Cardiac muscle cell (in vitro differentiated cells and primary cell): ENCODE measurements at places on chromosomes 12 and 14. TPM values are rescaled to one million over a fixed set of nuclear protein-coding genes. Genes with fewer than 3 reads are reported as not detected.
A peak's percentile ranks its signal among the peaks of the same experiment; 100 is the strongest.

- no peak for DNase-seq
These were observed 83.6 kb upstream of the DIO3 start for GRCh38 chr14:101477648-101478047.

DNA sequence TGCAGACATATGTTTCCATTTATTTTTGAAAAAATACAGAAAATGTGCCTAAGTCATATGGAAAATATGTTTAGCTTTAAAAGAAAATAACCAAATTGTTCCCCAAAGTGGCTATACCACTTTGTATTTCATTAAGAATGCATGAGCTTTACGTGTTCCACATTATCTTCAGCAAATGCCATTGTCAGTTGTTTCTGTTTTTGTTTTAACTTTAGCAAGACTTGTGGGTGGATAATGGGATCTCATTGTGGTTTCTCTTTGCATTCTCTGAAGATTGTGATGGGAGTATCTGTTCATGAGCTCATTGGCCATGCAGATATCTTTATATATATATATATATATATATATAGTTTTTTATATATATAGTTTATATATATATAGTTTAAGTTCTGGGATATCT, 181.5 kb downstream of the CCER1 start:
- DNase-seq, result peak; percentile 18

DNA sequence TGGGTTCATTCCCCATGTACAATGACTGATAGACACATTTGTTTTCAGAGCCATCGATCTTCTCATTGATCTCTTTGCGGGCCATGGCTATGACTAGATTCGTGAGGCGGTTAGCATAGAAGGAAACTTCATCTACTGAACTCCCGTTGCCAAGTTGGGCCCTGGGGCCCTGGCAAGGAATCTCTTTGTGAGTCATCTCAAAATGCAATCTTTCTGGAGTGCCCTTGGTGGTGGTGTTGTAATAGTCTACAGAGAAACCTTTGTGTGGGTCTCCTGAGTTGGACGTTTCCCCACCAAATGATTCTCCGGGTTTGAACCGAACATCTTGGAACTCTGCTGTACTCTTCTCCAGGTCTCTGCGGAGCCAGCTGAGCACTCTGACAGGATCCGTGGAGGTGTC, 20.4 kb downstream of the AKAP3 start:
- no peak for DNase-seq

DNA sequence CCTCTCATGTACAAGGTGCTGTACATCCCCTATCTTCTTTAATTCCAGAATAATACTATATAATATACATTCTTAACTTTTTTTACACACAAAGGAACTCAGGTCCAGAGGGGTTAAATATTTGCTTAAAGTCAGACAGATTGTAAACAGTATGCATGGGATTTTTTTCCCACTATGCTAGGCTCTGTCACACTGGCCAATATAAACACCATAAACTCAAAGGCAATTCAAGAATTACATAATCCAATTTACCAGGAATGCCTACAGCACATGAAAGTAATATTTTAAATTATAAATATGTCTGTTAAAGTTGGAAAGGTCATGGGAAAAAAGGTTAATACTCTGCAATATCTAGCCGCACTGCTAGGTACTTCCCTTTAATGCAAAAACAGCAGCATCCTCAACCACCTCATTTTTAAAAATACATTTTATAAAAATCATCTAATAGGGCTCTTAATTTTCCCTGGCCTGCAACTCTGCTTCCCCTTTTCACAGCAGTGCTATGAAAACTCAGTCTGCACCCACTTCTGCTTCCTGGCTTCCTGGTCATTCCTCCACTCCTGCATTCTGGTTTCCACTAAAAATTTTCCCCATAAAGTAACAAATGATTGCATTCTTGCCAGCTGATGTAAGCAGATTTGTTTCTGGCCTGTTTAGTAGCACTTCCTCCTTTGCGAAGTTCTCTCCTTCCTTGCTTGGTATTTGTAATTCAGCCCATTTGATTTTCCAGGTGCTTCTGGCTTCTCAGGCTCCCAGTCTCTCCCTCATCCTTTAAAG, 128.1 kb downstream of the ITPR2 start:
- DNase-seq, result no peak

Gene EXOC3L4
- total RNA-seq, result 1.7 and 5.5 TPM in 2 replicates

Gene FAR2
- 0.42 and 1.6 TPM in 2 replicates for total RNA-seq

- DNase-seq, result no peak
These were observed 232.2 kb upstream of the PLEKHG7 start for GRCh38 chr12:92470608-92471021.

- no peak for DNase-seq
These were observed 21.1 kb upstream of the WDR89 start for GRCh38 chr14:63662776-63663175.

- DNase-seq, result no peak
These were observed 13.1 kb downstream of the ZFYVE21 start for GRCh38 chr14:103728721-103729120.

Gene PLCZ1
- not detected in 2 replicates for total RNA-seq

GRCh38 chr14:93997082-93997481, at the start of gene CCDC197:
Gene CCDC197, plus strand, starts transcription at chr14:93997301. Its CDS starts 831 bp downstream, at chr14:93998132.
- DNase-seq, result no peak

Gene SERPINA10
- total RNA-seq, result not detected in 2 replicates
